ENCODE measurements at places on chromosomes 2 and 18.

DNA sequence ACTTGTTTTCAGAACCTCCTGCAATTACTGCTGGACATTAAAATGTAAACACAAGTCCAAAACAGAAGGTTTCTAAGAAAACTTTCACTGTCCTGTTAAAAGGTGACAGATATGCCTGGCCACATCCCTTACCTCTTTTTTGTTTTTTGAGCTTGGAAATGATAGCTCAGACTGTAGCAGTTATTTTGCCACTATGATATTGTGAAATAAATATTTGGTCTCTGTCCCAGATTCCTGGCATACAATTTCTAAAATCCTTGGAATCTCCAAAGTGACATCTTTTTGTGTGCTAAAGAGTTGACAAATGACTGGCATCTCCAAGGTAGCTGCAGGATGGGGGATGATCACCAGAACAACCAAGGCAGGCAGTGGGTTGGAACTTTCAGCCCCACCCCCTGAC lies 16.8 kb downstream of the TPGS2 start:
- no peak for DNase-seq

DNA sequence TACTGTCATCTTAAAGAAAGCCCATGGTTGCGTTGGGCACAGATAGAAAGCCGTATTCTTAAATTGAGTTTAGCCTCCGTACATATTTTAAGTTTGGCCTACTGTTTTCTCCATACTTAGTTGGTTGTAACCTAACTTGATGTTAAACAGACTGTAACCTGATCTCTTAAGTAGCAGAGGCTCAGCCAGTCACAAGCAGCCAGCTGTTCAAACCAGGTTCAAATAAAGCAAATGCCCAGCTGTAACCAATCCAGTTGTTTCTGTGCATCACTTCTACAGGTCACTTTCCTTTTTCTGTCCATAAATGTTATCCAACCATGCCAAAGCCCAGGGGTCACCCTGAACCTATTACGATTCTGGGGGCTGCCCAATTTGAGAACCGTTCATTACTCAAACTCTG lies 10.0 kb upstream of the THADA start:
- DNase-seq = no peak

DNA sequence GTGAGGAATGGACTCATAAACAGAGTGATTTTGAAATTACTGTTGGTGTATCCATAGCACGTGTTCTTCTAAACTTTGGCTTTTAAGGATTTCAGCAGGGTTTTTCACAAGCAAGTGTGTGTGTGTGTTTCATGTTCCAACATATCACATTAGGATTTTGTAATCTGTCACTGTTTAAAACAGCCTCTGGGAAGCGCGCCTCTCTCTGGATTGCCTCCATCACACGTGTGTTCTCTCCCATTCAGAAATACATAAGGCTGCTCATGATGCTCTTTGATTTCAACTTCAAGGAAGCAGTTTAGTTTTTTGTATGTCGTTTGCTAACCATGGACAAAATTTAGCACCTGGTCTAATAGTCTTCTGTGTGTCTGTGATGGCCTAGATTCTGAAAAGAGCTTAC lies 370.4 kb downstream of the MTX2 start:
- DNase-seq = no peak

DNA sequence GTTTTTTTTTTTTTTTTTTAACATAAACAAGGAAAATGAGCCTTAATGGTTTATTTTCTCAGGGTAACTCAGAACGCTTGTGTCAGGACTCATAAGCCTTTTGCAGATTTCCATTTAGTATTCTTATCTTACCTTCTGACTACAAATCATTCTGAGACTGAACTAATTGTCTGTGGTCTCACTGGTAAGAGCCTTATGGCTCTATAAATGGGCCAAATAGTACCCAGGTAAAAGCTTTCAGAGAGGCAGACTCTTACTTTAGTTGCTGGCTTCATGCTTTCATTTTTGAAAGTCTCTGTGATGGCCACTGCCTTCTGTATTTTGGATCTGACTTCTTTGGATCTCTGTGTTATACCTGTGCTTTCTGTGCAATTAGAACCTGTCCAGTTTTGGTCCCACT lies 403.4 kb downstream of the RIT2 start:
- no peak for DNase-seq

- no peak for DNase-seq
These were observed 117.2 kb downstream of the SPIRE1 start for GRCh38 chr18:12540751-12541150.

DNA sequence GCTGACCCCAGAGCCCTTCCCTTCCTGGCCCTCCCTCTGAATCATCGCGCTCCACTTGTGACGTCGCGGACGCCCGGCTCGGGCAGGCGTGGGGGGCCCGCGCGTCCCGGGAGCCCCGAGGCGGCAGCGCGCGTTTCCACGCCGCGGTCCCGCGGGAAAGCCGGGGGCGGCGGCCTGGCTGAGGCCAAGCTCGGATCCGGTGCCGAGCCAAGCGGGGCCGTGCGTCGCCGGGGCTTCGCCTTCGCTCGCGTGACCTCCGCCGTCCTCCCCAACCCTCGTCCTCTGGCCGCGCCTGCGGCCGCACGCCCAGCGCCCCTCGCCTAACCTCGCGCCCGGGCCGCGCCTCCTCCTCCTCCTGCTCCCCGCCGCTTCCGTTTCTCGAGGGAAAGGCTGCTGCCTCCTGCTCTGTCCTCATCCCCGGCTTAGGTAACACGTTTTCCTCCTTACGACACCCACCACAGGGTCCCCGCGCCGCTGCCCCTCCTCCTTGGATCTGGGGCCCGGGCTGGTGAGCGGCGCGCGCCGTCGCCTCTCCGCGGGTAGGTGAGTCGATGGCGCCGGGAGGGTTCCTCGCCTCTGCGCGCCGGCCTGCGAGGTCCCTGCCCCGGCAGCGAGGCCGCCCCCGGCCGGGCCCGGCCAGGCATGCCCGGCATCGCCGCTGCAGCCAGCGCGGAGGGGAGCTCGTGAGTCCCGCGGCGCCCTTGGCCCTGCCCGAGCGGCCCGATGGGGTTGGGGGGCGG lies at the start of gene INPP1:
INPP1 (plus strand) TSS at position 54 of the 740 bp plus-strand sequence. CDS start 16,514 bp downstream, outside the sequence.
- no peak for DNase-seq

GRCh38 chr2:144156736-144157640 lies 362.9 kb downstream of the ZEB2 start:
- DNase-seq = no peak

GRCh38 chr2:234269769-234270204 lies 219.3 kb downstream of the SPP2 start:
- no peak for DNase-seq

DNA sequence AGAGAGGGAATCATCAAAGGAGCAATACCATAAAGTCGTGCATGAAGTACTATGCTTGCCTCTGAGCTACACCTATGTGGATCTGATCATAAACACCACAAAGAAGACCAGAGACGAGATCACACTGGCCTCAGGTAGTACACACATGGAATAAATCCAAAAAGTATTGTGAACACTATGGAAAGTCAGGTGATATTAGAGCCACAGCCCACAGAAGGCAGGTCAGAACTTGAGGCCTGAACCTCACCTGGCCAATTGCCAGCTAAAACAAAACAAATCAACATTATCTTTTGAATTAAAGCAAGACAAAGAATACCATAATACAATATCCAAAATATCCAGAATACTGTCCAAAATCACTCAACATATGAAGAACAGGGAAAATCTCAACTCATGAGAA lies 371.1 kb downstream of the NCKAP5 start:
- DNase-seq = no peak

DNA sequence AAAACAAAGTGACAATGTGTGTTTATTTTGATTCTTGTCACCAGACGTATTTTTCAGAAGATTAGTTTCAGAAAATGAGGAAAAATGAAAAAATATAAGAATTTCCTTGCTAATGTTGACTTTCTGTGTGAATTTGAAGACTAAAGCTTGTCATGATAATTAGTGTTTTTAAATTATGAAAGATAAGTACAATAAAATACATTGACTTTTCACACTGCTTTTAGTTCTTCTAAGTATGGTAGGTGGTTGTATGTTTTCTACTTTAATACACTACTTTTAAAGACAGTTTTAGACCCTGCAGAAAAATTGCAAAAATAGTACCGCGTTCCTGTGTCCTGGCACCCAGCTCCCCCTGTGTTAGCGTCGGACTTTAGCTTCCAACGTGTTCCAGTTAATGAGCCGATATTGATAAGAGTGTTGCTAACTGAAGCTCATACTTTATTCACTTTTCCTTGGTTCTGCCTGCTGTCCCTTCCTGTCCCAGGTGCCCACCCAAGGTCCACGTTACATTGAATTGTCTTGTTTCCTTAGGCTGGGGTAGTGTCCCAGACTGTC lies 695 bp downstream of the RBFA start:
- DNase-seq = no peak

DNA sequence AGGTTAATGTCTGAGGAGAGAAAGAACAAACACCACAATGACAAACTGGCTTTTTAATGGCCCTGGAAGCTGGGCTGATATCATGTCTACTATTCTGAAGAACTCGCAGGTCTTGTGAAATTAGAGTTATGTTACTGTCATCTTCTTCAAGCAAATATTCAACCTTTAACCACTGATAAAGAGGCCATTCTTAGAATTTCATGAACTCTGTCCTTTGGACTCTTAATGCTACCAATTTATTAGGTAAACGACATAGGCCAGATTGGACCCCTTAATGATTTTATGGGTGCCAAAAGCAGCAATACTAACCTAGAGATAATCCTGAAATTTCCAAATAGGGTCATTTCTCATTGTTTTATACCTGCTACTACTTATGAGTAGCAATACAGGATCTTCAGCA lies 109.0 kb upstream of the ACVR1C start:
- no peak for DNase-seq

- no peak for DNase-seq
These were observed 107.6 kb downstream of the HAUS1 start for GRCh38 chr18:46211816-46212215.

GRCh38 chr2:15177103-15177502 lies 384.0 kb downstream of the NBAS start:
- DNase-seq = peak; percentile 24

DNA sequence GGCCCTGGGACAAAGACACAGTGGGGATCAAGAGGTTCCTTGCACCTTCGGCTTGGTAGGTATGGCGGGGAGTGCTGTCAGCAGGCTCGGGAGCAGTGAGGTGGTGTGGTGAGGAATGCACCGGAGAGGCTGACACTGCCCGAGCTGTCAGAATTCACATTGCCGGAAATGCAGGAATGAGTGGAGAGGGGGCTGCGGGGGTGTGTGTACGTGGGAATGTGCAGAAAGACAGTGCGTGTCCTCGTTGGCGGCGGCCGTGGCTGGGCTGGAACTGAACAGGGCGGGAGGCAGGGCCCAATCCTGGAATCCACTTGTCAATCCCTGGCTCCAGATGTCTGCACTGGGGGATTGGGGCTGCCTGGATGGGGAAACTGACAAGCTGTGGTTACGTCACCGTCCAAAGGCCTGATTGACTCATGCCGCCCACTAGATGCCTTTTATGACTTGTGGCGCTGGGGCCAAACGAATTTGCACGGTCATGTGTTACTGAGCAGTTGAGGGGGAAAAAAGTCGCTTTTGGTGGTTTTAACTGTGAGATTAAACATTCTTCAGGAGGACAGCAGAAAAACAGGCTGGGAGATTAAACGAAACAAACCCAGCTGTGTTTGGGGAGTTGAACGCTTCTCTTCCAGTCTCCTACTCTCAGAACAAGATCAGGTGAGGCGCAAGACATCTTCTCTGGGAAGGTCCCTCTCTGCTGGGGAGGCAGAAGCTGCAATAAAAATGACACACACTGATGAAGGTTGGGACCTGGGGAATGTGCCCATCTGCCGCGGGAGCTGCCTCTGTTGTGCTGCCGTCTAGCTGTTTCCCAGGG lies 189.4 kb upstream of the GLI2 start:
- DNase-seq = no peak

GRCh38 chr2:222751821-222752719 lies 80.6 kb downstream of the MOGAT1 start:
- DNase-seq = no peak

- DNase-seq = no peak
These were observed 70.0 kb downstream of the HS1BP3 start for GRCh38 chr2:20580690-20581437.

DNA sequence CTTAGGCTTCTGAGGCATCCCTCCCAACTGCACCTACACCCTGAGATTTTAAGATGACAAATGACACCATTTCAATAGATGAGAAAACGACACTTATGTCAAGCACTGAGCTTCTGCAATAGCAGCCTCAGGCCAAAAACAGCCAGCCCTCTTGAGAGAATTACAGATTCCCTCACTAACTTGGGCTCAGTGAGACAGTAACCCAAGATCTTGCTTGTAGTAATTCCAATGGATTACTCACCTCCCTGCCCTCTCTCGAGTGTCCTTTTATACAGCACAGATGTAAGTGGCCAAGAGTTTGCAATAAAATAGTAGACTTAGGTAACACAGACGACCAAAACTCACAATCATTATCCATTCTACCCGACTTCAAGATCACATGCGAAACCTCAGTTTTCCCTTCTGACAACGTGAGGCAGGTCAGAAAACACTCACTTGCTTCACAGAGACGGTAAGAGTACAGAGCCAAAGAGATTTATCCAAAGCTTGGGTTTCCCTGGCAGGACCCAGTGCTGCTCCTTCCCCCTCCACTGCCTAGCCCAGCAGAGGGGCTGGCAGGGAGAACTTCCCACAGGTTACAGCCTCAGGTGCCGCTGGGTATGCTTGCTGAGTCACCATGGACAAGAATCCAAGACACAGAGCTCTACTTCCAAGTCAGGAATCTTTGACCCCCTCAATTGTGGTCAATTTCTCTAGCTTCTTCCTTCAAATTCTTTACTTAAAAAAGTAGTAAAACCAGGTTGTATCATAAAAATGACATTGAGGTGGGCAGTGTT lies 181.4 kb downstream of the MYO5B start:
- DNase-seq = no peak

DNA sequence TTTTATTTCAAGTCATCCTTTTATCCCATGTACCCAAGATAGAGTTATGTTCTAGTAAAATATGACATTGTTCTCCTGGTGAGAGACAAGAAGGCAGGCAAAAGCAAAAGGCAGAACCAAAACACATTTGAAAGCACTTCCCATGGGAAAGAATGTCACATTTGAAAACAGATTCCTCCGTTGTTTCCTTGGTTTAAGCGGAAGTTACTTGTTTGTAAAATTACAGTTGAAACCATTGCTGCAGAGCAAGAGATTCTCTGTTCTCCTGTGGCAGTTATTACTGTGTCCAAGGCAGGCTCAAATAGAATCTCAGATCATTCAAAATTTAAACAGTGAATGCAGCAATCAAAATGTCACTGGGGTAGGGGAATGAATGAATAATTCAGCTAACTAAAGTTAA lies 149.6 kb downstream of the MTCL1 start:
- no peak for DNase-seq

DNA sequence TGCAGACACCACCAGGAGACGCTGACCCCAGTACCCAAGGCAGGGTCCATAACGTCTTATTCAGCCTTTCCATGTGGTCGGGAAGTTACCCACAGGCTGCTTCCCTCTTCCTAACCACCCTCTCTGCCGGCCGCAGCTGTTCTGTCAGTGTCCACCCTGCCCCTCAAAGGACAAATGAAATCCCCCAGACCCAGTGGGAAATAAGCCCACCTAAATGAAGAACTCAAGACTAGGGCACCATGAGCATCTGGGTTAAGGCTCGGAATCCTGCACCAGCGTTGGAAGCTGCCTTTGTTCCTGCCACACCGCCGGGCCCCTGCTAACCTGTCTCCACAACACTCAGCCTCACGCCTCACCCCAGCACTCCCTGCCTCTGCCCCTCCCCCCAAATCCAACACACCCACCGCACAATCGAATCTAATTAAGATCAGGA lies 21.7 kb downstream of the BCL11A start:
- no peak for DNase-seq

GRCh38 chr18:59123588-59124369 lies 15.9 kb upstream of the SEC11C start:
- DNase-seq = no peak

- DNase-seq = no peak
These were observed 908 bp downstream of the STAT1 start for GRCh38 chr2:191012845-191013681.

- no peak for DNase-seq
These were observed 7.8 kb upstream of the NT5DC4 start for GRCh38 chr2:112712903-112713584.

- no peak for DNase-seq
These were observed 10.8 kb upstream of the KCNG2 start for GRCh38 chr18:79786786-79787526.

All from stimulated activated CD4-positive, alpha-beta T cell treated with anti-CD3 and anti-CD28 coated beads, TNF-alpha, amount 100 ng/mL, for 1 hour (primary cell).